AG09319 (cell line): ENCODE measurements at places on chromosomes 6 and 20.

GRCh38 chr6:82068721-82069120 is 178.8 kb downstream of the IBTK start:
- DNase-seq = no peak

DNA sequence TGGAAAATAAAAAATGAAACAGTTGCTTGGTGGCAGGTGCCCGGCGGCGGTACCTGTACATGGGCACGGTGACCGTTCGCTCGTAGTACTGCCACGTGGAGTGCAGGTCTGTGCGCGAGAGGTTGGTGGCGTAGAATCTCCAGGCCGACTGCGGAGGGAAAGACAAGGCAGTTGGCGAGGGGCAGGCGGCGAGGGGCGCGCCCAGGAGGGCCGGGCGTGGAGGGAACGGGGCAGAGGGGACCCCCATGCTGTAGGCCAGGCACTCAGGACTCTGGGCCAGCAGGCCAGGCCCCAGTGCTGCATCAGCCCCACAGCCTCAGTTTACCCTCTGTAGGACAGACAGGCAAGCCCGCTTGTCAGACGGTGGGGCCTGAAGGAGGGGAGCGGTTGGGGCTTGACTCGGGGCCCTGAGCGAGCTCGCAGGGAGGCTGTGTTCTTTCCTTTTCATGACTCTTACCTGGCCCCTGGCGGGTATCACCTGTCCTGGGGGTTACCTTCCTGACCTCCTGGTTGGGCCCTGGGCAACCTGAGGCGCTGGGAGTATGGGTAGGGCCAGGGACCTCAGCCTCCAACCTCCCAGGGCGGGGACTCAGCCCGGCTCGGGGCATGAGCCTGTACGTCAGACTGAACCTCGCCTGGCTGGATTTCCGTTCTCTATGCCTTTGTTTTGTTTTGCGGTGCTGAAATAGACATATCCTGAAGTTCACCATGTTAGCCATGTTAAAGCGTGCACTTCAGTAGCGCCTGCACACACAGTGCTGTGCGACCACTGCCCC is 38.5 kb downstream of the KCNQ2 start:
- DNase-seq = no peak

DNA sequence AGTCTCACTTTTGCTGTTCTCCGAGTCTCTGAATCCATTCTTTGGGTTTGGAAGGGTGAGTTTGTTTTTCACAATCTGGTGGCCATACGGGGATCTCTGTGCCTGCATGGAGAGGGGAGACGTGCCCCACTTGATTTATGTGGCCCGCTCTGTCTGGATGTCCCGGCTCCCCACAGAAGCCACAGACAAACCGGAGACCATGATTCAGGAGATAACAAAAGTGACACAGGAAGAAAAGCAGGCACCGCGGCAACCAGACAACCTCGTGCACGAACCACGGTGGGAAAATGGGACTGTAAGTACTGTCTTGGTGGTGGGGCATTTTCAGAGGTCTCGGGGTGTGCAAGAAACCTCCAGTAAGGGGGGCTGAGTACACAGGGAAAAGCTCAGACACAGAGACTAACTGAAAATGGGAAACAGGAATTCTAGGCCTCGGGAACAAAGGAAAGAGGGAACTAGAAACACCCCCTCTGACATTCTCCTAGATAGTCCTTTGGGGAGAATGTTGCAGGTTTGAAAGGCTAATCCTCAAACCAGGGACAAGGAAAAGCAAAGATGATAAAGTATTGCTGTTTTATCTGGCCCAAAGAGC is 22.1 kb upstream of the ZNF318 start:
- no peak for DNase-seq

GRCh38 chr6:2796861-2797260 is 31.7 kb downstream of the WRNIP1 start:
- DNase-seq = no peak

DNA sequence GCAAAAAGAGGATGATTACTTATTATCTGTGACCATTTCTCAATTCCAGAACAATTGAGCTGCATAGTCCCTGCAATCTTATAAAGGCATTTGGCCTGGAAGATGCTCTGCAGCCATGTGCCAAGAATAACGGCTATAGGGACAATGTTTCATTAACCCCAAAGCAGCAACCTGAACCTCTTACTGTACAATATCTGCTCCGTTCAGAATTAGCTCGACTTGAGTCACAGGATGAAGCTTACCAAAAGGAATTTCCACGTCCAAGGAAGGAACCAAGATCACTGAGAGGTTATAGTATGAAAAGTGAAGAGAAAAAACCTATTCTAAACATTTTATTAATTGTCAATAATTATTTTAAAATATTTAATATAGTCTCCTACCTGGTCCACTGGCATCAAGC is 167.3 kb upstream of the GMDS start:
- DNase-seq = no peak

DNA sequence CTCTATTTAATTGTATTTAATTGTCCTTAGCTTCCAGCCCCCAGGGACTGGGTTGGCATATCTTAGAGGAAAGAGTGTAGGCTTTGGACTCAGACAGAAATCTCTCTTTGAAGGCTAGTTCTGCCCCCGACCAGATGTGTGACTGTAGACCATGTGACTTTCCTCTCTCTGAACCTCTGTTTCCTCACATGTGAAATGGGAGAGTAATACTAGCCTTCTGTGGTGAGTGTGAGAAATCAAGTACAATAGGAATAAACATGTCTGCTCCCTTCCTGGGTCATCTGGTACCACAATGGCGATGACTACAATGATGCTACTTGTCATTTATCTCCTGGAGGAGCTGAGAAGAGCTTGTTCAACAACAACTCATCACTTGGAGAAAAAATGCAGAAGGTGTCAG is 179.9 kb downstream of the LRFN2 start:
- no peak for DNase-seq

- no peak for DNase-seq
Measured at GRCh38 chr6:90110971-90111370, 185.7 kb downstream of the BACH2 start.

GRCh38 chr20:59253325-59253724 is 47.1 kb upstream of the EDN3 start:
- no peak for DNase-seq

DNA sequence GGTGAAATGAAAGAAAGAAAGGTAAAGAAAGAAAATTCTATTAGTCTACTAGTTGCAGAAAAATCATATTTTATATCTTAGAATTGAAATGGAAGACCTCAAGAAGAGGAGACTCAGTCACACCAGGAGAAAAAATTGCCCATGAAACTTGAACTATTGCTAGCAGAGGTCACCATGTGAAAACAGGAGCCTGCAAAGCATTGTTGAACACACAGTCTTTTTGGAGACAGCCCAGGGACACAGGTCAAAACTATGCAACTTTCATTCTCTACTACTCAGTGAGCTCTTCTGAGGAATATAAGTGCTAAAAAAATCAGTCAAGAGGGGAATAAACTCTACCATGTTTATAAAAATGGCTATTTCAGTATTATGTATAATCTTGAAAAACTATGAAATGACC is 89.8 kb upstream of the TENT5A start:
- no peak for DNase-seq

GRCh38 chr20:3433744-3434143 is 26.3 kb upstream of the DNAAF9 start:
- no peak for DNase-seq

DNA sequence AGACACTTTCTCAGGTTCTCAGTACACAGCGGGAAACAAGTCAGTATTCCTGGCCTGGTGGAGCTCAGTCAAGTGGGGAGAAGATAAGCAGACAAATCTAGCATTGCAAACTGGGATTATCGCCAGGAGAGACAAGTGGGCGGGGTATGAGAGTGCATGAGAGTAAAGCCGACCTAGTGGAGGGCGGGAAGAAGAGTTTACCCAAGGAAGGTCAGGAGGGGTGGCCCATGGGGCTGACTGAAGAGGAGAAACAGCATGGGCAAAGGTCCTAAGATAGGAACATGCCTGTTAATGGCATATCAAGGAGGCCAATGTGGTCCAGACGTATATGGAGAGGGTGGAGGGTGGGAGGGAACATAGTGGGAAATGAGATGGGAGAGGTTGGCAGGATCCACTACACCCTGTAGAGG is 12.4 kb upstream of the CSNK2A1 start:
- DNase-seq = no peak

- DNase-seq = no peak
Measured at GRCh38 chr20:15447549-15447948, 1110.1 kb upstream of the FLRT3 start.
